ENCODE measurements at places on chromosomes 4 and X. TPM values are rescaled to one million over a fixed set of nuclear protein-coding genes. Genes with fewer than 3 reads are reported as not detected.

Gene GPRIN3
- not detected for total RNA-seq

Gene MTM1
- total RNA-seq = 9.4 TPM

- no peak for DNase-seq
Observed at GRCh38 chr4:31968842-31969241, 1248.7 kb downstream of the PCDH7 start.

DNA sequence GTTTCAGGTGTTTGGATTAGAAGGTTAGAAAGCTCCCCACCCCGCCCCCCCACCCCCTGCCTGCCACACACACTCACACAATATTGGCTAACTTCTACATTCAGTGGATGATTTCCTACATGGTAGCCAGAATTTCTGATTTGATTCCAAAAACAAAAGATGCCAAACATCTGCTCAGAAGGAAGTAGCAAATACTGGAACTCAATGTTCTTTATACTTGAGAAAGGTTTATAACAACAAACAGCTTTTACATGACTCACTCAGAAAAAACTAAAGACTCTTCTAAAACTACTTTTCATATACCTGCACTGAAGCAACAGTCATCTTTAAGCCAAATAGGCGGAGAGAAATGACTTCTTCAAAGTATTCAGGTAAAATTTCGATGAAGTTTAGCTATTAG lies 750.5 kb upstream of the POU3F4 start:
- DNase-seq = no peak

GRCh38 chrX:68438575-68438974 lies 5.3 kb upstream of the OPHN1 start:
- no peak for DNase-seq

Gene MEPE
- total RNA-seq = not detected

- no peak for DNase-seq
Observed at GRCh38 chr4:187366530-187366929, 629.0 kb upstream of the ZFP42 start.

GRCh38 chrX:154374313-154375155 lies at the start of gene FLNA:
TSS of gene FLNA (minus strand) at chrX:154374634. CDS start at chrX:154371245, 3,389 bp downstream.
- DNase-seq = no peak

- DNase-seq = peak; percentile 61
Observed at GRCh38 chrX:45697591-45697990, 496.9 kb upstream of the DIPK2B start.

Data from A673 (cell line).